ENCODE measurements at places on chromosomes 3 and 15.

GRCh38 chr15:84981711-84982300 lies at the start of gene PDE8A:
Gene PDE8A, plus strand, starts transcription at chr15:84981856. Its CDS starts 307 bp downstream, at chr15:84982163.
- peak; percentile 53 for DNase-seq

- no peak for DNase-seq
Observed at GRCh38 chr3:53190659-53191058, 29.6 kb downstream of the PRKCD start.

- no peak for DNase-seq
Observed at GRCh38 chr3:46214751-46215352, 6.7 kb upstream of the CCR1 start.

GRCh38 chr3:48404440-48405342 lies 25.2 kb downstream of the PLXNB1 start:
- DNase-seq: no peak

DNA sequence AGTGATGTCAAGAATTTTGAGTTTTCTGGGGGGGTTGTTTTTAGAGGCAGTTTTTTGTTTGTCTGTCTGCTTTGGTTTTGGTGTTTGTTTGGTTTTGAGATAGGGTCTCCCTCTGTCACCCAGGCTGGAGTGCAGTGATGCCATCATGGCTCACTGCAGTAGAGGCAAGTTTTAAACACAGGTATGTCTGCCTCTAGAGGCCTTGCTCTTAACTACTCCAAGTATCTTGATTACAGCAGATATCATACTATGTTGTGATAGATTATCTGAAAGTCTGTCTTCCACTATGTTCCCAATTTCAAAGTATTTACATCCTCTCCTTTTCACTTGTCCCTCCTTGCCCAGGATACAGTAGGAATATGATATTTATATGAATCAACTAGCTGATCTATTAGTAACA lies 57.7 kb downstream of the ERC2 start:
- DNase-seq: no peak

- no peak for DNase-seq
Observed at GRCh38 chr15:81294516-81294880, 29.4 kb downstream of the STARD5 start.

DNA sequence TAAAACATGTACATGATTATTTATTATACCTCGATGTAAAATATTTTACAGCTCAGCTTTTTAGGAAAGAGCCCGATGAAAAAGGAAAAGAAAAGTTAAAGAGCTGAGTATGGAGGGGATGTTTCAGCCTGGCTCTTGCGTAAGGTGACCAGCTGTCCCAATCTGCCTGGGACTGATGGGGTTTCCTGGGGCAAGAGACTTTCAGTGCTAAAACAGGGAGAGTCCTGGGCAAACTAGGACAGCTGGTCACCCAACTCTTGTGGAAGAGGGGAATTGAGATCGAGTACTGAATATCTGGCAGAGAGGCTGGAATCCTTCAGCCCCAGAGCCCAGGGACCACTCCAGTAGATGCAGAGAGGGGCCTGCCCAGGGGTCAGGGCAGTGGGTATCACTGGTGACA lies 21.0 kb downstream of the DUOX2 start:
- no peak for DNase-seq

GRCh38 chr15:85531083-85531482 lies 150.7 kb downstream of the AKAP13 start:
- no peak for DNase-seq

GRCh38 chr3:95434491-95434890 lies 1371.6 kb downstream of the NSUN3 start:
- no peak for DNase-seq
